ENCODE measurements at places on chromosomes 13 and 19. TPM values are rescaled to one million over a fixed set of nuclear protein-coding genes. Genes with fewer than 3 reads are reported as not detected.

DNA sequence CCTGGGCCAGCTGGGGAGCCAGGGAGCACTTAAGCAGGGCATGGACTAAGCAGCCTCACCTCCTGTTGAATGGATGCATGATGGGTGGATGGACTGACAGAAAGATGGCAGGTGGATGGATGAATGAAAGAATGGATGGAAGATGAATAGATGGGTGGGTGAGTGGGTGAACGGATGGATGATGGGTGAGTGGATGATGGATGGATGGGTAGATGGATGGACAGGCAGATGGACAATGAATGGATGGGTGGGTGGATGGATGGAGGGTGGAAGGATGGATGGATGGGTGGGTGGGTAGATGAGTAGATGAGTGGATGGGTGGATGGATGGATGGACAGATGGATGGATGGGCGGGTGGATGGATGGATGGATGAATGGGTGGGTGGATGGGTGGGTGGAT, 18.7 kb downstream of the SHC2 start:
- no peak overlapping the region for H3K27ac ChIP-seq
- H3K4me3 ChIP-seq, result no peak overlapping the region
- no peaks in the 10 kb centered on the region for H3K36me3 ChIP-seq
- no peak for DNase-seq
- peaks cover 21% of the 10 kb centered on the region for H3K27me3 ChIP-seq

CGB2 gene
- not detected for total RNA-seq

THSD1 gene
- total RNA-seq, result 0.18 TPM

DNA sequence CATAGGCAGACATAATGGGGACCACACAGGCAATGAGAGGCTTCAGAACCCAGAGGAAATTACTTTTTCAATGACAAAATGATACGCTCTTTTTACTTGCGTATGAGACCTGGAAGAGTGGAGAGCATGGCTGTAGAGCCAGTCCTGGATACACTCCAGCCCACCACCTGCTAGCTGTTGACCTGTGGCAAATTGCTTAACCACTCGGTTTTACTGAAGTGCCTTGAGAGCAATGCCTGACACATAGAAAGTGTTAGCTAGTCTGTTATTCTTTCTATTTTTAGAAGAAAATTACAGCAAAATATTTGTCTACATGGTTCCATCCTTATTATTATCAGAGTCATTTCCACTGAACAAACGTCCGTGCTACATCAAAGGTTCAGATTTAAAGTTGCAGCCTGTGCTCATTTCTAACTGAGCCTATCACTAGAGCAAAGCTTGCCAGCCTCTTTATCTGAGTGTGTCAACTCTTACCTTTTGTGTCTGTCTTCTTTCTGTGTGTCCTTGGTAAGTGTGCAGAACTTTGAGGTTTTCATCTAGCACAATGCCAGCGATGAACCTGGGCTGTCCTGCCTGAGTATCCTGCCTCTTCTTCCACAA, 9.6 kb upstream of the GPR183 start:
- peaks cover 56% of the 10 kb centered on the region for H3K36me3 ChIP-seq
- DNase-seq, result no peak
- peaks cover 75% of the 10 kb centered on the region for H3K4me1 ChIP-seq

GRK1 gene
- 0.07 TPM for total RNA-seq

KLK15 gene
- not detected for total RNA-seq

CRLF1 gene
- total RNA-seq, result not detected

DNA sequence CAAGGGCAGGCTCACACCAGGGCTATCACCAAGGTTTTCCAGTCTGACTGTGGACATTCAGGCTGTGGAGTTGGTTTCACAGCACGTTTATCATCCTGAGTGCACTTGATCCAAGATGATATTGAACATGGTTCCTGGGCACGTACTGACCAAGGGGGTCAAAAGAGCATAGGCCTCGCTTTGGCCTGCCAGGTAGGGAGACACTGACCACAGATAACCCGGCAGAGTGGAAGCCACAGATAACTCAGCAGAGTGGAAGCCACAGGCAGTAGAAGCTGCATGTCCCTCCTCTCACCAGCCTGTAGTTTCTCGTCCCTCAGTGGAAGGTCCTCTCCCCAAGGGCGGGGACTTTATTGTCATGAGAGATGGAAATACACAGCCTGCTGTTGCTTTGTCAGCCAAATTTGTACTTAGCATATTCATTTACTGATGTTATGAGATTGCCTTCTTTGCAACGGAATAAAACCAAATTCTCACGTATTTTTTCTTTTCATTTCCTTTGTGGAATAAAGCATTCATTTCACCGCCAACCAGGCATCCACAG, 8.8 kb upstream of the KRTDAP start:
- peaks cover 2% of the 10 kb centered on the region for H3K27me3 ChIP-seq
- H3K27ac ChIP-seq, result no peak overlapping the region
- peaks cover 8% of the 10 kb centered on the region for H3K4me1 ChIP-seq
- no peak for DNase-seq
- no peaks in the 10 kb centered on the region for H3K36me3 ChIP-seq

IGSF23 gene
- not detected for total RNA-seq

KIR2DL1 gene
- total RNA-seq, result not detected

GPX4 gene
- total RNA-seq, result 224 TPM

DNA sequence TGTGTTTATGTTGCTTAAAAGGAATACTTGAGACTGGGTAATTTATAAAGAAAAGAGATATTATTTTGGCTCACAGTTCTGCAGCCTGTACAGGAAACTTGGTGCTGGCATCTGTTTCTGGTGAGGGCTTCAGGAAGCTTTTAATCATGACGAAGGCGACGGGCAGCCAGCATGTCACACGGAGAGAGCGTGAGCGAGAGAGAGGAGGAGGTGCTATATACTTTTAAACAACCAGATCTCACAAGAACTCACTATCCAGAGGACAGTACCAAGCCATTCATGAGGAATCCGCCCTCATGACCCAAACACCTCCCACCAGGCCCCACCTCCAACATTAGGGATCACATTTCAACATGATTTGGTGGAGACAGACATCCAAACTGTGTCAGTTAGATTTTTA, 163.4 kb upstream of the TSC22D1 start:
- H3K27ac ChIP-seq, result no peak overlapping the region
- H3K4me1 ChIP-seq, result no peaks in the 10 kb centered on the region
- no peak overlapping the region for H3K4me3 ChIP-seq
- H3K36me3 ChIP-seq, result no peaks in the 10 kb centered on the region
- no peak for DNase-seq

KIR3DL1 gene
- total RNA-seq, result 0.14 TPM

BTBD2 gene
- total RNA-seq, result 36.5 TPM

ZNF223 gene
- 0.67 TPM for total RNA-seq

GRCh38 chr19:4791183-4792018, at the start of gene FEM1A:
FEM1A (plus strand) TSS chr19:4791734; CDS start chr19:4791855, 121 bp downstream.
- H3K27me3 ChIP-seq, result no peaks in the 10 kb centered on the region
- H3K4me3 ChIP-seq, result peak within 1 kb of the TSS; percentile 85
- H3K27ac ChIP-seq, result peak within 1 kb of the TSS; percentile 91
- H3K36me3 ChIP-seq, result peaks cover 30% of the 10 kb centered on the region
- DNase-seq, result peak; percentile 100

PDX1 gene
- not detected for total RNA-seq

DNA sequence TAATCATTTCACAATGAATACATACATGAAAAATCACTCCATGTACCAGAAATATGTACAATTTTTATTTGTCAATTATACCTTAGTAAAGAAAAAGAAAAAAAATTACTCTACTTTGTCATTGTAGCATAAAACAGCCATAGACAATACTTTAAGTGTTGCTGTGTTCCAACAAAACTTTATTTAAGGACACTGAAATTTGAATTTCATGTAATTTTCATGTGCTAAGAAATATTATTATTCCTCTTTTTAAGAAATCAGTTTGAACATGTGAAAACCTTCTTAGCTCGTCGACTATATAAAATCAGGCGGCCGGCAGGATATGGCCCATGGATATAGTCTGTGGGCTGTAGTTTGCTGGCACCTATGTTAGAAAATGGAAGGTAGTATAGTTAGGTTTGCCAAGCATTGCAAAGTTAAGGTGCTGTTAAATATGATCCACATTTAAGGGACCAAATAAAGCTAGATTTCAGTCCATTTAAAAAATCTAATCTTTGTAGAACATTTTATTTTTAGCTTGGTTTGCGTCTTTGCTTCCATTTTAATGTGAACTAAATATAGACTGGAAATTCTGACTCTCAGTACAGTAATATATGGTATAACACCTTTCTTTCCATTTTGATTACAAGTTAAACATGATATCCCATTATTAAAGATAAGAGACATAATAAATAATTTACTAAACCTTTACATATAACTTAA, 6.5 kb downstream of the DGKH start:
- H3K27me3 ChIP-seq, result no peaks in the 10 kb centered on the region
- DNase-seq, result no peak
- H3K27ac ChIP-seq, result peak overlapping the region; percentile 42
- H3K4me1 ChIP-seq, result peaks cover 51% of the 10 kb centered on the region
- peaks cover 32% of the 10 kb centered on the region for H3K36me3 ChIP-seq

DNA sequence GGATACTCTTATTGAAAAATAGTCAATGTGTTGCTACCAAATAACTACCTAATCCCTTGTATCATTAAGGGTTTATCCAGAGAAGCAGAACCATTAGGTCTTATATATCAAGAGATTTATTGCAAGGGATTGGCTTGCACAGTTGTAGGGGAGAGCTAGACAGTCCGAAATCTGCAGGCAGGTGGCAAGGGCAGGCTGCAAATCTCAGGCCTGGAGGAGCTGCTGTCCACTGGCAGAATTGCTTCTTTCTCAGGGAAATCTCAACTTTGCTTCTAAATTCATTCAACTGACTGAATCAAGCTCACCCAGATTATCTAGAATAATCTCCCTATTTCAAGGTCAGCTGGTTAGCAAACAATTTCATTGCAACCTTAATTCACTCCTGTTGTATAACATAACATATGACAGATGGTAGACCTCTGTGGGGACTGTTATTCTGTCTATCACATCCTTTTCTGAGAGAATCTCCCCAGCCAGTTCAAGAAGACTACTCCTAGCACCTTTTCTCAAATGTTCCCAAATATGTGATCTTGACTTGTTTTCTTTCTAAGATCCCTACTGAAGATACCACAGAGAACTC, 194.2 kb downstream of the NHLRC3 start:
- DNase-seq, result no peak
- peaks cover 10% of the 10 kb centered on the region for H3K27me3 ChIP-seq
- no peak overlapping the region for H3K4me3 ChIP-seq
- H3K27ac ChIP-seq, result no peak overlapping the region

GRCh38 chr19:16736709-16737108, 17.1 kb downstream of the NWD1 start:
- H3K27me3 ChIP-seq, result peaks cover 8% of the 10 kb centered on the region
- no peaks in the 10 kb centered on the region for H3K36me3 ChIP-seq
- no peak overlapping the region for H3K27ac ChIP-seq

- H3K36me3 ChIP-seq, result peaks cover 14% of the 10 kb centered on the region
- H3K27ac ChIP-seq, result no peak overlapping the region
- DNase-seq, result no peak
- no peak overlapping the region for H3K4me3 ChIP-seq
These were observed 9.3 kb downstream of the EBPL start for GRCh38 chr13:49681842-49682435.
